Kidney glomerular epithelial cell (primary cell): ENCODE measurements at places on chromosomes 3 and 15.

DNA sequence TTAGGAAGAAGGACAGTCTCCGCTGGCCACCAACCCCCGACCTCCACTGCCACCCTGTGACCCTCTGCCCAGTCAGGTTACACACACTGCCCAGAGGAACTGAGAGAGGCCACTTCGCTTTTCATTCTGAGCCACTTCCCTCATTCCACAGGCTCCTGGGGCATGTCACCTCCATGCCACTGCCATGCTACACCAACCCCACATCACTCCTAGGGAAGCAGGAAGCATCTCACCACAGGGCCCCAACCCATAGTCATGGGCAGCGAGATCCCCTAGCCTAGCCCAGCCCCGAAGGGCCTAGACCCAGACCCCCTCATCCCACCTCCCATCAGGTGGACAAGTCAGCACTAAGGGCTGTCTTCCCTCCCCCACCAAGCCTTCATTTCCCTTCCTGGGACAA, 1.4 kb downstream of the PLCB2 start:
- no peak for DNase-seq

DNA sequence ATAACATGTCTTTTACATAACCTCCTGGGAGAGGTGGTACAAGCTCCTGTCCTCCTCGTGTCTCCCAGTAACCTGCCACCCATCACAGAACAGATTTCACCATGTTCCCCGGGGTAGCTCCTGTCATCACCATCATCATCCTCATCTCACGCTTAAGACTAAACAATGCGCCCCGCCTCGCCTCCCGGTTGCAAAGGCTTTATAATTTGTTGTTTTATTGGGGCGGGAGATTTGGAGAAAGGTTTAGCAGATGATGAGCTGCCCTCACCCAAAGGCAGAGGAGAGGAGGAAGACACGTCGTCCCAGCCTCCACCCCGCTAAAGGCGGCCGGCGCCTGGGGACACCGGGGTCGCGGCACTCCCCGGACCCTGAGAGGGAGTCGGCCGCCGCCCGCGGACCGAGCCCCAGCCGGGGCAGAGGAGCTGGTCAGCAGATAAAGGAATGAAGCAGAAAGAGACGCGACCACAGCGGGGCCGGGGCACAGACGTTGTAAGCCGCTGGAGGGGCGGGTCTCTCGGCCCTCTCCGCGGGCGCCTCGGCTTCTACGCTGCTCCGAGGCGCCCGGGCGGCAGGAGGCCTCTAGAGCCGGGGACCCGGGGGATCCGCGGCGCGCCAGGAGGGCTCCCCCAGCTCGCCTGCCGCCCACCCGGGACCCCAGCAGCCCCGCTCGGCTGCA, 589 bp downstream of the HERC1 start:
- no peak for DNase-seq

DNA sequence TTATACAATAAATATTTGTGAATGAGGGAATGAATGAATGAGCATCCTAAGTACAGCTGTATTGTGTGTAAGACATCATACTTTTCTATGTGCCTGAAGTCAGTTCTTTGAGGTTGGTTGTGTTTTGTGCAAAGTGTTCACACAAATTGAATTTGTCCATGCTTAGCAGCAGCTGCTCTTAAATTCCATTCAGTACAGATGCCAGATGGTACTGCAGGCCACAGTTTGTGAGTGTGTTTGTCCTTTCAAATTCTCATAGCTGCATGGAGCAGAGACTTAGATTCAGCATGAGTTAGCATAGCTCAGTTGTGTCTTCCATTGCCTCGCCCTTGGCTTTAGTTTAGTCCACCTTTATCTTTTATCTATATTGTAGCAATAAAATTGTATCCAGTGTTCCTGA, 3.8 kb upstream of the ZNF385D start:
- DNase-seq, result no peak

- DNase-seq, result no peak
These were observed 6.8 kb downstream of the IL17RE start for GRCh38 chr3:9909221-9910013.

DNA sequence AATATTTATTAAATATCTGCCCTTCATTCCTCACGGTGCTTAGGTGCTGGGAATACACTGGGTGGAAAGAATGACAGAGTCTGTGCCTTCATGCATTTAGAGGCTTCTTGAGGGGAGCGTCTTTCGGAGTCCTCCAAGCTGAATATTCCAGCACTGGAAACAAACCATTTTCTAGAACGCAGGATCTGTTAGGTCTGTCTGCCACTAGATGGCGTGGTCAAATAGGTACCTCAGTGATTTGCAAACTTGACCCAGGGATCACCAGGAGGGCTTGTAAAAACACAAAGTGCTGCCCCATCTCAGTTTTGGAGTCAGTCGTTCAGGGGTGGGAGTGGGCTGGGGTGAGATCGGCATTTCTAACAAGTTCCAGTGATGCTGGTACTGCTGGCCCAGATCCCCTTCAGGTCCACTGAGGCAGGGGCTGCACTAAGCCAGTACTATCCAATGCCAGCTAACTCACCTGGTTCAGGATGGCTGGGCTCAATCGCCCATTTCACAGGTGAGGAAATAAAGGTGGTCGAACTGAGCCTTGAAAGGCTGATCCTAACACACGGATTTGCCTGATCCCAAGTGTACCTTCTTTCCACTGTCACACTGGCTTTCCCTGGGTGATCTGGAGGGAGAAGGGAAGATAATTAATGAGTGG, 14.8 kb downstream of the ARNT2 start:
- DNase-seq, result peak; percentile 36

- DNase-seq, result no peak
These were observed 103.1 kb upstream of the PDZRN3 start for GRCh38 chr3:73727854-73728253.

- DNase-seq, result no peak
These were observed 163.4 kb downstream of the ALDH1A2 start for GRCh38 chr15:57902155-57902554.

DNA sequence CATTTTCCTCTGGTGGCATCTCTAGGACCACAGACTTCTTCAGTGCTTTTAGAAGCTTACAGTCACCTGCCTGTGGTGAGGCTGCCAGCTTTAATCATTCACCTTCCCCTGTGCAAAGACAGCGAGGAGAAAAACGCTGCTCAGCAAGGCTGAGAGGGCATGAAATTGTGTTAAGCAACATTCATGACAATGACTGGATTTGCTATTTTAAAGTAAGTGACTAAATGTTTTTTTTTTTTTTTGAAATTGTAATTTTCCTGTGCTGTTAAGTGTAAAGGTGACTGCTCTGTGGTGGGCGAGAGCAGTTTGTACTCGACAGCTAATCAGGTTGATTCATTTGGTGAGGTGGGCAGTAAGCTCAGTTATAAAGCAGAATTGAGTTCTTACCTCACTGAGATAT, 240.4 kb downstream of the NSUN3 start:
- no peak for DNase-seq
